ENCODE measurements at places on chromosomes 7 and 10. TPM values are rescaled to one million over a fixed set of nuclear protein-coding genes. Genes with fewer than 3 reads are reported as not detected.

Gene TAS2R41
- not detected for total RNA-seq

Gene ZPBP
- not detected for total RNA-seq

Gene C7orf33
- total RNA-seq = not detected

Gene MYH16
- not detected for total RNA-seq

Gene ASB10
- not detected for total RNA-seq

Gene NEURL1
- 2.1 TPM for total RNA-seq

Gene DYNC1I1
- total RNA-seq = not detected

Gene VSTM2A
- total RNA-seq = not detected

Gene WDFY4
- total RNA-seq = 0.11 TPM

Gene ADRB1
- 0.57 TPM for total RNA-seq

Gene SPAM1
- not detected for total RNA-seq

Gene OR9A2
- not detected for total RNA-seq

Gene CALN1
- total RNA-seq = not detected

Gene TMEM270
- not detected for total RNA-seq

Gene COL28A1
- total RNA-seq = not detected
